ENCODE measurements at places on chromosomes 5 and 9.

GRCh38 chr9:98491231-98491651 lies 217.5 kb downstream of the GABBR2 start:
- no peak for DNase-seq

DNA sequence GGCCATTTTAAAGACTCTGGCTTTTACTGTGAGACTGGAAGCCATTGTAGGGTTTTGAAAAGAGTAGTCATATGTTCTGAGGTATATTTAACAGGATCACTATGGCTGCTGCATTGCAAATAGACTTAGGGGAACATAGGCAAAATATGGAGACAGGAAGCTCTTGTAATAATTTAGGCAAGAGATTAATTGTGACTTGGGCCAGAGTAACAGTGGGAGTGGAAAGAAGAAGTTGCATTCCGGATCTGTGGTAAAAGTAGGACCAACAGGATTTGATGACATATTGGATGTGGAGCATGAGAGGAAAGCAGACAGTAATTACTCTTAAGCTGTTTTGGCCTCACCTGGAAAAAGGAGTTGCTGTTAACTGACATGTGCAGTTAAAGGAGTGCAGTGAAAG lies 85.6 kb downstream of the SMIM15 start:
- DNase-seq: no peak

- DNase-seq: no peak
These were observed 94.5 kb upstream of the SPATA31D4 start for GRCh38 chr9:81833563-81834345.

DNA sequence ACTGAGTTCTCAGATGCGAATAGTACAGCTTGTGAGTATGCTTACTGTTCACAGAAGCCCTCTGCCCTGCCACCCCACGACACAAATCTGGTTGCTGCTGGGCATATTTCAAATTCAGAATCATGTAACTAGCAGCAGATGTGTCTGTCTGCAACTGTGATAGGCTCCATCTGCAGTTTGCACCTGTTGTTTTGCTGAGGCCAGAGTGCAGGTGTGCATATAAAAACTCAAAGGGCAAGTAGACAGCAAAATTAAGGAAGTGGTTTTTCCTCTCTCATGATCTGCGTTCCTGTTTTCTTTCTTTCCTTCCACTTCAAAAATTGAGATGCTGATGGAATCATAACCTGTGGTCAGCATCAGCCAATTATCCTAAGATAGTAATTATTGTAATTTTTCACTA lies 1000.5 kb downstream of the PTPRD start:
- DNase-seq: peak; percentile 23

DNA sequence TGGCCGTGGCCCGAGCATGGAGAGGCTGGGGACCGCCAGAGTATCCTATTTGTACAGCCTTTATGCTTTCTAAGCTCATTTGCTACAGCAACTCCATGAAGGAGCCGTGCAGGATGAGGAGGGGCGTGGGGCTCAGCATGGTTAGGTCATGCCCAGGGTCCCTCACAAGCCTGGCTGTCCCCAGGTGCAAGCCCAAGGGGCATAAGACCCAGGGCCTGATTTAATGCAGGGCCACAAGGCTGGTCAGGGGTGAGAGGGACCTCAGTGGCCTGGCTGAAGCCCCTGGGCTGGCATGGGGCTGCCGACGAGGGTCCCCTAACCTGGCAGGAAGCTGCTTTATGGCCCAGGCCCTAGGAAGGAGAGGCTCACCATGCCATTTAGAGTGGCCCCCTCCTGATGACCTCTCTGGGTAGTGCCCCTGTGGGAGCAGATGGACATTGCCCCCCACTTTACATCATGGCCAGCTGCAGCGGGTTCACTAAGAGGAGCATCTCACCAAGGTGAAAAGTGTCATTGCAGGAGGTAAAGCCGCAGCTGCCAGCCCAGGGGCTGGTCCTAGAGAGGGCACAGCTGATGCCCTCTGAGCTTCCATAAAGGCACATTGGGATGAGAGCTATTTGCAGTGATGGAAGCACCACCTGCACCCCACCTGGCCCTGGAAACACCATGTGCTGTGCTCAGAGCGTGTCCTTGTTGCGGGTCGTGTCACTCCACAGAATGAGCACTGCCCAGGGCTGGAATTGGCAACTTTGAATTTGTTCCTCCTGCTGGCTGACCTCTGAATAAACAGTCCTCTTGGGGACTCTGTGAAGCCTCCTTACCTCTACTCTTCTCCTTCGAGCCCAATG lies 58.9 kb downstream of the ZNF618 start:
- no peak for DNase-seq

DNA sequence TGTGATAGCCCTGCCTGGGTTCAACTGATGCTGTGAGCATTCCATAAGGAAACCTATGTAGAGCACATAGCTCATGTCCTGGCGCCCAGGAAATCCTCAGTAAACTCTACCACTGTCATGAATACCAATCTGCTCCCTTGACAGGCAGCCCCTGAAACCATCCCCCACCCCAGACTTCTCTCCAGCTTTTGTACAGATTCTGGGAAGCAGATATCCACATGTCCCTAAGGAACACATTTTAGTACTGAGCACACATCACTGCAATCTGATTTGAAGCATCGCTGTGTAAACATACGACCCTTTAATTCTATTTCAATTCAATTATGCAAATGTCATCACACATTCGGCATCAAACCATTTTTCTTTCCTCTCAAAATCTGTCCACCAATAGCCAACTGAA lies 89.5 kb upstream of the FSTL4 start:
- DNase-seq: no peak

- DNase-seq: no peak
These were observed 261.2 kb upstream of the FAM174A start for GRCh38 chr5:100273846-100274580.

- DNase-seq: no peak
These were observed 1.5 kb upstream of the MRPS30 start for GRCh38 chr5:44807269-44807668.

GRCh38 chr9:99515093-99515492 lies 293.0 kb downstream of the SEC61B start:
- DNase-seq: no peak

DNA sequence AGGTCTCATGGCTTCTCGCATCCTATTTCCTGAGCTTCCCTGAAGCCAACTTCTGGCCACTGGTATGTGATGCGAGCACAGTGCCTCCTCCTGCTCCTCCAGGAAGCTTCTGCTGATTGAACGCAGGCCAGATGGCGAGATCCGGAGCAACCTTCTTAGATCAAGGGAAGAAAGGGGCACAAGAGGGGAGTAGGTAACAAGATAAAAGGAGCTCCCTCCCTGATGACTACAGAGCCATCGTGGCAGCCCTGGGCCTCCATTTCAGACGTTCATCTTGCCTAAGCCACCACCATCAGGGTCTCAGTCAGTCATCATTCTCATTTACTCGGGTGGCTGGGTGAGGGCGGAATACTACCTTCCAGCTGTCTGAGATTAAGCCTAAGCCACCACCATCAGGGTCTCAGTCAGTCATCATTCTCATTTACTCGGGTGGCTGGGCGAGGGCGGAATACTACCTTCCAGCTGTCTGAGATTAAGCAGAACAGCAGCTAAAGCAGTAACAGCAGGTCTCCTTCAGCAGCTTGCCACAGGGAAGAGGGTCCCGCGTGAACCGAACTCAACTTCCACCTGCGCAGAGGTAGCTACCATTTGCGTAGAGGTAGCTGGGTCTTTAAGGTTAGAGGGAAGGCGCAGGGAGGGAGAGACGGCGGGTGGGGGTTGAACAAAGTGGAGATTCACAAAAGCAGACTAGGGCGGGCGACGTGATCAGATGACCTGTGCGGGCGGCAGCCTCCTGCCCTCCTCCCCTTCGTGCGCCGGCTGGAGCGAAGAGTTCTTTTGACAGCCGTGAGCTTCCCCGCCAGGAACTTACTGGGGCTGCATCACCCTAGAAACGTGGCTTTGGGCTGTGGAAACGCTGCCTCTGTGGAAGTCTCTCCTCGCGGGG lies 27.9 kb upstream of the MGAT1 start:
- DNase-seq: no peak

DNA sequence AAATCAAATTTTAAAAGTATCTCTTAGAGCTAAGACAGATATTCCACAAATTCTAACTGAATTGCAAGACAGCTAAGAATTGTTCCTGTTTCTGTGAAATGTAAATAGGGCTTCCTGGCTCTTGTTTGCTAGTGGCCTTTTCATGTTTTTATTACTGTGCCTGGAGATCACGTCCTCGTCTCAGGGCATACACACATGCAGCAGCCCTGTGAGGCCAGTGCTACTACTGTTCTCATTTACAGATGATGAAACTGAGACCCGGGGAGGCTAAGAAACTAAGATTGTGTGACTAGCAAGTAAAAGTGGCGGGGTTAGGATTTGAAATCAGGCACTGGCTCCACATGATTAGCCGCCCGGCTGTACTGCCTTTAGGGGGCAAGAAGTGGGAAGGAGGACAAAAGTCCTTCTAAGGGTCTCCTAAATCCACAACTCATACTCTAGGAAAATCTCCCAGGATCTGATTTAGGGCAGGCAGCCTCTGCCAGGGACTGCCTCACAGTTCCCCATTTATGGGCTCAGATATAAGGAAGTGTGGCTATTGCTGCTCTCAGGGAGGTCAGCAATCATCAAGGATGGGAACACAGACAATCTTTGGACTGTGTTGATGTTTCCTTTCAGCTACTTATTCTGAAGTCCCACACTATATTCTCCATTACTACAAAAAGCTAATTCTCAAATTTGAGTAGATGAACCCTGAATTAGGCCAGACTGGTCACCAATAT lies 7.9 kb downstream of the PRUNE2 start:
- no peak for DNase-seq

DNA sequence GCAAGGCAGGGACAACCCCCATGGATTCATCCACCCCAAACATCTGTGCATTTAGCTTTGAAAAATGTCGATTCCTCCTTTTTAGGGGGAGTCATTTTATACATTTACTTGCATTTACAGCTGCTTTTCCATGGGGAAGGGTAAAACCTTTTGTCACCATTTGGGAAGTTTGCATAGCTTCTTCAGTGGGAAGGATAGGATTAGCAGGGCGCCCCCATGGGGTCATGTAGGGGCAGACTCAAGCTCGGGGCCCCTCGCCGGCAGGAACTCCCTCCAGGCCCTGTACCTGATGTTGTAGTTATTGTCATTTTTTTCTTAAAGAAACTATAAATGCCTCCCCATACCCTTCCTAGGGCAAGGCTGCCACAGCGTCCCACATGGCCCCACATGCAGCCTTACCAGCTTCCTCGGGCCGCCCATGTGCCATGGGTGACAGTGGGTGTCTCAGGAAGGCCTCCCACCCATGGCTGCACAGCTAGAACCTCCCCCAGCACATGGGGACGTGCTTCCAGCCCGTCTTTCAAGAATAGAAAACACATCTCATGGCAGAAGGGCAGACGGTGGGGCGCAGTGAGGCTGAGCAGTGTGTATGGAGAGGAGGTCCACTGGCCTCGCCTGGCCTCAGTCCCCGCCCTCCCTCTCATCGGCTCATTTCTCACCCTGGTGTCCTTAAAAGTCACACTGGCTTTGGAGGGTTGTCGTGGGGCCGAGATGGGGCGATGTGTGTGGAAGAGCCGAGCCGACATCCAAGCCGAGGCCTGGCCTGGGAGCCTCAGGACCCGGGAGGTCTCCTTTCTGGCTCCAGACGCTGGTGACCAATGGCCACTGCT lies 76.1 kb upstream of the OTULINL start:
- DNase-seq: no peak

DNA sequence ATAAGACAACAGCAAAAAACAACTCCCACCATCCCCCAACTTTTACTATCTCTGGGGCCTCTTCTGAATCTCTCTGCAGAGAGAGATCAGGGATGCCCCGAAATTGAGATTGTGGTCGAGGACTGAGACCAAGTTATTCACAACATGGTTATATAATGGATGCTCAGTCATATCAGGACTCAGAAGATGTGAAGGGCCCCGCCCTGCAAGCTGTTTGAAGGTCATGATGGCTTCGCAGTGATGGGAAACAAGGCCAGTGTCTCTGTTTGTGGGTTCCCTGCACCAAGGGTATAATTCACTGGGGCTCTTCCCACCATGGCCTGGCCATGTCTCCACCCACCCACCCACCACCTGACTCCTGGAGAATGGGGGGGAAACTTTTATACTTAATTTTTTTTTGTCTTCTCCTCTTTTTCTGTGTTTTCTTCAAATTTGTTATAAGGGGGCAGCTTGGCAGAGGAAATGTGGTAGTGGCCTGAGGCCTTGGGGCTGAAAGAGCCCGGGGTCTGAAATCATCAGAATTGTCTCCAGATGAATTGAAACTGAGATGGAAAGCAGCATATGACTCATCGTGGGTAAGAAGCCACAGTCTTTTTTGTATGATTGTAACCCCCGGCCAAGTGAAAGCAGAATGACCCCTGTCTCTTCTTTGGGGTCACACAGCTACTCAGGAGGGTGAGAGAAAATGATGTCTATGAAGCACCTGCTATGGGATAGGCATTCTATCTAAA lies 15.0 kb upstream of the TEX48 start:
- DNase-seq: no peak

- DNase-seq: no peak
These were observed 14.9 kb downstream of the GAPT start for GRCh38 chr5:58505971-58506640.

GRCh38 chr9:34311499-34312185 lies 17.4 kb downstream of the KIF24 start:
- DNase-seq: no peak

GRCh38 chr5:64158827-64159226 lies 6.8 kb upstream of the RNF180 start:
- no peak for DNase-seq

DNA sequence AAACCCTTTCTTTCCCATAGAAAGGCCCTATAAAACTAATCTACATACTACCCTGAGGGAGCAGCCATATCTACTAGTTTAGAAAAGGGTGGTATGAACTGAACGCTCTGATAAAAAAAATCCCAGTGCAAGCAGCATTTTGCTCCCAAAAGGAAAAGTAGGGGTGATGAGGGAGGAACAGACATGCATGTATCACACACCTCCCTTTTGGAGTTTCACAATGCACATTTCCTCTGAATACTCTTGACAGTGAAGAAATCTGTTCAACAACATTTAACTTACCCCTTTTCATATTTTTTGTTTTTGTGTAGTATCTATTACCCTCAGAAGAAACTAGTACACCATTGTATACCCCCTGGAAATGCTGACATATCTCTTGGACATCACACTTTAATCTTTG lies 411.4 kb downstream of the MAT2B start:
- DNase-seq: no peak

DNA sequence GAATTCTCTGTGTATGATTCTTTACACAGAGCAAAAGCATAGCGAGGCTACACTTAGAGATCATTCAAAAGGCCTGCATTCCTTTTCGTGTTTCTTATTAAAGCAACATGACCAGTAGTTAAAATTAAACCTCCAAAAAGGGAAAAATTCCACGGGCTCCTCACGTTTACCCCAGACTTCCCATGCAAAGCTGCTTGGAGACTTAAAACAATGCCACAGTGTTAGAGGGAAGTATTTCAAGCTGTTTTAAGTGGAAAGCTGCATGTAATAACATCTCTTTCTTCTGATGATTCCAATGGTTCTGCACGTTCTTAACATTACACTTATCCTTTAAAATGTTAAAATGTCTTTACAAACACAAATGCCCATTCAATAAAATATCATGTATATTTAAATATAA lies 405.2 kb downstream of the SEMA5A start:
- no peak for DNase-seq

- peak; percentile 84 for DNase-seq
These were observed at the start of gene CLINT1 for GRCh38 chr5:157858527-157859226. Gene CLINT1 (minus strand): TSS chr5:157859145. CDS start chr5:157858970, 175 bp downstream.

All from Jurkat, Clone E6-1 (cell line).